Activated T-helper 1 cell treated with anti-CD3 and anti-CD28 coated beads, Interleukin-12 subunit alpha, Interleukin-12 subunit beta, Interleukin-2, Interleukin-4 antibody, amounts not matched to agents 30 ng/mL and 10 ng/mL and 1 ng/mL, durations not matched to agents 14 hours and 24 hours and 36 hours (primary cell): ENCODE measurements at places on chromosomes 6 and 20.

DNA sequence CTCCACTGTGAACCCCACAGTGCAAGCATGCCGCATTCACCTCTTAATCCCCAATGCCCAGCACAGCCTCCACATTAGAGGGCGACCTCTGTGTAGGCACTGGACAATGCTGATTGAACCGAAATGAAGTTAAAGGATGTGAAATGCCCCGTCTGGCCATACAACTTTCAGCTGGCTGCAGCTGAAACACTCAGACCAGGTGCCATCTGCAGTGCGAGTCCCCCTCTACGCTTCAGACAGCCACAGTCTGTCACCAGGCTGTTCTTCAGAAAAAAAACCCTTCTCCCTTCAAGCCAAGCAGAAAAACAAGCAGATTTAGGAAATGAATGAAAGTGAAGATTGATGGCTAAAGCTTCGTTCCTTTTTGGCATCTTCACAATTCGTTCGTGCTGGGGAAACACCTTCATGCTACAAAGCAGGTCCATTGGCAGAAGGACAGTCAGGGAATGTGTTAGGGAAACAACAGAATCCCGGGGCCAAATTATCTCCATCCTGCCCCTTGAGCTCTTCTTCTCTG lies 44.7 kb downstream of the TNFAIP3 start:
- no peak for DNase-seq

DNA sequence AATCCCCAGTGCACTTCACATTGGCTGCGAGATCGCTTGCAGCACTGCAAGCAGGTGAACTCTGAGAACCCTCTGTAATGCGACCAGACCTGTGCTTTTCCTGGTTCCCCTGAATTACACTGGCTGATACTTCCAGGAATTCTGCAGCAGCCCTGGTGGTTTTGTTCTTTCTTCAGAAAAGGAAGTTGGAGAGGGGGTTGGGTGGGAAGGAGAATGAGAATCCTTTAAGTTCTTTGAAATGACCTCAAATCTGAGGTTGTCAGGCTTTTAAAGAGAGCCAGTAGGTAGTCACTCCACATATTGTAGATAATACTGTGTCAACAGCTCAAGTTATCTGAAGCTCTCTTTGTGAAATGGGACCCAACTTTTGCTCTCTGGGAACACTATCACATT lies 62.4 kb downstream of the GCNT2 start:
- no peak for DNase-seq

GRCh38 chr6:149249370-149250357 lies 67.8 kb upstream of the TAB2 start:
- no peak for DNase-seq

DNA sequence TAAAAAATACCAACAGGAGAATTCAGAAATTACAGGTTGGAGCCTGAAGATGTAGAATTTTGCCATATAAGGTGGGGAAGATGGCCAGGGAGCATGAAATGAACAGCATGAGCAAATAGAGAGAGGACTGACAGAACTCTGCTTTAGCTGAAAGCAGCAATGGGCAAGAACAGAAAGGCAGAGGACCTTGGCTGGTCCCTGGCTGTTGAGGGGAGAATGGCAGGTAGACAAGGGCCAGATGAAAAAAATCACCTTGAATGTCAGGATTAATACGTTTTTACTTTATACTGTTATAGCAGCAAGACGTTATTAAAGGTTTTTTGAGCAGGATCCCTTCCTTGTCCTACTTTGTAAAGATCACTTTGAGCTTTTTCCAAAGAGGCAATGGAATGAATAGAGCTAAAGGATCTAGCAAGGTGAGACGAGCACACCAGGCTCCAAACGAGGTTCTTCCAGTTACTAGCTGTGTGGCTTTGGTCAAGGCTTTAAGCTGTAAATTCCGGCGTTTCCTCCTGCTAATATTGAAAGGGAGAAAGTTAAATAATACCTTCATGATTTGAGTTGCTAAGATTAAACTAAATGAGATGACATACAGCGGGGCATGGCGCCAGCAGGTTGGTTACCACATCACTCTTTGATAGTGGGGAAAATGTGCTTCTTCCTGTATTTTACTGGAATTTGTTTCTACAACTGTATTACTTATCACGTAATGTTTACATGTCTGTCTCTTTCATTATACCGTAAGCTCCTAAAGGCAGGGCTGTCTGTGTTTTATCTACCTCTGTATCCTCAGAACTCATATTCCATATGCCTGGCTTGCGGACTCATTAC lies 776 bp downstream of the PPIL1 start:
- DNase-seq = no peak

- no peak for DNase-seq
These were observed 37.8 kb upstream of the ANKEF1 start for GRCh38 chr20:9996944-9997343.

GRCh38 chr6:52407467-52407866 lies 12.7 kb upstream of the EFHC1 start:
- DNase-seq = no peak

DNA sequence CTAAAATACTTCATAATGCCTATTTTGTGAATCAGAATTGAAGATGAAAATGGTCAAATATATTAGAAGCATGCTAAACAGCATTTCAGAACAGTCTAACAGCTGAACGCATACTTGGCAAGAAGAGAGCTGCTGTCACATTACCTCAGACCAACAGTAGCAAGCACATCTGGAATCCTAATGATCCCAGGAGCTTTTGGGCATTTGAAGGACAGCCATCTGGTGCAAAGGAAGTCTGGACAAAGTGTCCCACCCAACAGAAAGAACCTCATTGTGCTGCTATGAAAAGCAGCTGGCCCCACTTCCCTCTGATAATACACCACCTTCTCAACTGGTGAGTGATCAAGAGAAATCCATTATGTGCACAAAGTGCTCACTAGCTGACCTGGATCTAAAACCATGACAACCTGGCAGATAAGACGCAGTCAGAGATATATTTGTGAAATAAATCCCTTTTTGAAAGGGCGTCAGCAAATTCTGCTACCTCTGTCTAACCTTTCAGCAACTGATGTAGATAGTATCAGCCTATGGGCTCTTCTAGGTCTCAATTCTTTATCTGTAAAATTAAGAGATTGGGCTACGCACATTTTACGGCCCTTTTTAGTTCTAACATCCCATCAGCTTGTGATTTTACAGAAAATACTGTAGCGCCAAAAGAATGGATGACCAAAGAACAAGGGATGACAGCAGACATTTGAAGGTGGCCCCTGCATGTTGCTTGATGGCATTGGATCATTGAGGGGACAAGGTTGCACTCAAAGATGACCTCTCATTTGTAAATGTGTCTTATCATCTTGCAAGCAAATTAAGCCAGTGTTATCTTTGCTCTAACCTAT lies 78.7 kb downstream of the SGK1 start:
- DNase-seq = no peak

DNA sequence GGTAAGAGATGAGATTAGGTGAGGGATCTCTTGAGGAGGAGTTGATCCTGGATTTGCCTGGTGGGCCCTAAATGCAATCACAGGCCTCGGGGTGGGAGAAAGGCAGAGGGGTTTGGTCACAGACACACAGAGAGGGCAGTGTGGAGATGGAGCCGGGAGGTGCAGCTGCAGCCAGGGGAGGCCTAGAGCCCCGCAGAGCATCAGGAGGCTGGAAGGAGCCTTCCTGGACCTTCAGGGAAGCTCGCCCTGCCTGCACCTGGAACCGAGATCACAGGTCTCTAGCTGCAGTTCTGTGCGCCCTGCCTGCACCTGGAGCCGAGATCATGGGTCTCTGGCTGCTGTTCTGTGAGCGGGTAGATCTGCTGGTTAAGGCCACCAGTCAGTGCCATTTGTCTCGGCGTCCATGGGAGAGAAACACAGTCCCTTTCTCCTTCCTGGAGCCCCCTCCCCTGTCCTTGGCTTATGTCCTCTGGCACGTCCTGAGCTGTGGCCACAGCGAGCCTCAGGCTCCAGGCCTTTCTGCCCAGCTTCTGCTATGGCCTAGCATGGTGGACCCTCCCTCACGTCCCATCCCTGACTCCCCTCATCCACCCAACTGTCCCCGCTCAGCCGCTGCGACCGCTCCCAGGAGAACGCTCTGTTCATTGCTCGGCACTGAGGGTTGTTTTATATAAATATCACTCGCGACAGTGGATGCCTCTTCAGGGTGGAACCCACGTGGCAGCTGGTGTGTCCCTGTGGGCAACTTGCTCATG lies 112.0 kb downstream of the DACT2 start:
- DNase-seq = no peak

DNA sequence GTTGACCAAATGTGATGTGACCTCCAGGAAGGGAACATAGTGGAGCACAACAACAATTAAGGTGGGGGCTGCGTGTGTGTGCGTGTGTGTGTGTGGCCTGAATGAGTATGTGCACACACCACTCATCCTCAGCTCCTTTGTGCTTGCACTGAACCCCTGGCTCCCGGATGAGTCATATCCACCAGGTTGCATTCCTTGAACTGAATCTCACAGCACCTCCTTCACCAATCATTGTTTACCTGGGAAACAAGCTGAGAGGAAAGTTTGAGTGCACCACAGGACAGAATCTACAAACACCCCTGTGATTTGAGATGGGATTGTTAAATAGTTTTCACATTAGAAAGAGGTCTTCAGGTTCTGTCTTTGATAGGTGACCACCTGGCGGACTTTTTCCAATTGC lies 33.7 kb upstream of the GPR6 start:
- no peak for DNase-seq

GRCh38 chr6:106101466-106101865 lies 15.3 kb downstream of the PRDM1 start:
- no peak for DNase-seq

DNA sequence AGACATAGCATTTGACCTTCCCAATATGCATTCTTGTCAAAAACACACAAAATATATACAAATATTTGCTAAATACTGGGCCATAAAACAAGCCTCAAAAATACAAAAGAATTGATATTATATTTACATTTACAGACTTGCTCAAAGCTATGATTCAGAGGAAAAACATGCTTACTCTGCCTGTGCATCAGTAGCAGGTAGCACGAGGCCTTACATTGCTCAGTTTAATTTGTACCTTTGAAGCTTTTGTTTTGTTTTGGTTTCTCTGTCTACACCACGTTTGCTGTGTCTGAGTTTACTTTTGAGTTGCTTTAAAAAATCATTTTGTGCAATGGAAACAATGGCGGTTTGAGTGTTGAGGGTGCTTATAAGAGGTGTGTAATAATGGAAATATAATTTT lies 99.3 kb downstream of the PHF3 start:
- DNase-seq = no peak

DNA sequence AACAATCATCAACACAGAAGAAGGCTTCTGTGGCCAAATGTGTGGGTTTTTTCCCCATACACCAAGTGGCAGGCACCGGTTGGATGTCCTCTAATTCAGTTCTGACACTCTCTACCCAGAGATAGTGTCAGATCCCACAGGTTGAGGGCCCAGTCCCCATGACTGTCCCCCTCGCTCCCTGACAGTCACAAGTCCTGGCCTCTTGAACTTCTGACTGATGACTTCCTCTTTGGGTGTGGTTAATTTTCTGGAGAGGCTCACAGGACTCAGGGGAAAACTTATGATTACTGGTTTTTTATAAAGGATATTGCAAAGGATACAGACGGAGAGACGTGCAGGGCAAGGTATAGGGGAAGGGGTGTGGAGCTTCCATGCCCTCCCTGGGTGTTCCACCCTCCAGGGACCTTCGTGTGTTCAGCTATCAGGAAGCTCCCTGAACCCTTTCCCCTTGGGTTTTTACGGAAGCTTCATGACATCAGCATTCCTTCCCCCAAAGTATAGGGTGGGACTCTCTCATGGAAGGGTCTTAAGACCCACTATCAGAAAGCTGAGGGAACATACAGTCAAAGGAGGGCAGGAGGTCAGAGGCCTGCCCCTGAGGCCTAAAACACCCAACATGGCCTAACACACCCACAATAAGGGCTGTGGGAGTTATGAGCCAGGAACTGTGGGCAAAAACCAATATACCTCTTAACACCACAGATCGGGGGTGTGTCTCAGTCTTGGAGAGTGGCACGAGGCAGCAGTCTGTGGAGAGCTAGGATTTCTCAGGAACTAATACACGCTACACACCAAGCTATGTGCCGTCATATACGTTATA lies 33.3 kb downstream of the FARS2 start:
- no peak for DNase-seq

- DNase-seq = no peak
These were observed 31.6 kb upstream of the FOXC1 start for GRCh38 chr6:1577896-1578745.

GRCh38 chr20:50191544-50192363 lies 1.1 kb downstream of the CEBPB start:
- DNase-seq = peak; percentile 44

GRCh38 chr6:118215269-118215668 lies 308.2 kb downstream of the SLC35F1 start:
- DNase-seq = no peak

DNA sequence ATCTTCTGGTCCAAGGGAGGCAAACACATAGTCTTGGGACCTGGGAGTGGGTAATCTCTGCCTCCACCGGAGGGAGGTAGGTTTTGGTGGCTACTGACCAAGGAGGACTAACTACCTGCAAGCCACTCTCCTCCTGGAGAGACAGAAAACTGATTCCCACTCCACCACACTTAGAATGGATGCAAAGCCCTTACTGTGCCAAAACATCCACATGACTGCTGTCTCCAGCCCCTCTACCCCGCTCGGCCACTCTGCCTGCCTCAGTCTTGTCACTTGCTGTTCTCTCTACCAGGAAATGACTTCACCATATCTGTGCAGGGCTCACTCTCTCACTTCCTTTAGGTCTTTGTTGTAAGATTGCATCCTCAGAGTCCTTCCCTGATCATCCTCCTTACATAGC lies 129.5 kb upstream of the ARG1 start:
- peak; percentile 24 for DNase-seq

- no peak for DNase-seq
These were observed 403.3 kb downstream of the TAF4 start for GRCh38 chr20:61662226-61662967.

GRCh38 chr20:55273149-55273548 lies 732.2 kb downstream of the CBLN4 start:
- no peak for DNase-seq

DNA sequence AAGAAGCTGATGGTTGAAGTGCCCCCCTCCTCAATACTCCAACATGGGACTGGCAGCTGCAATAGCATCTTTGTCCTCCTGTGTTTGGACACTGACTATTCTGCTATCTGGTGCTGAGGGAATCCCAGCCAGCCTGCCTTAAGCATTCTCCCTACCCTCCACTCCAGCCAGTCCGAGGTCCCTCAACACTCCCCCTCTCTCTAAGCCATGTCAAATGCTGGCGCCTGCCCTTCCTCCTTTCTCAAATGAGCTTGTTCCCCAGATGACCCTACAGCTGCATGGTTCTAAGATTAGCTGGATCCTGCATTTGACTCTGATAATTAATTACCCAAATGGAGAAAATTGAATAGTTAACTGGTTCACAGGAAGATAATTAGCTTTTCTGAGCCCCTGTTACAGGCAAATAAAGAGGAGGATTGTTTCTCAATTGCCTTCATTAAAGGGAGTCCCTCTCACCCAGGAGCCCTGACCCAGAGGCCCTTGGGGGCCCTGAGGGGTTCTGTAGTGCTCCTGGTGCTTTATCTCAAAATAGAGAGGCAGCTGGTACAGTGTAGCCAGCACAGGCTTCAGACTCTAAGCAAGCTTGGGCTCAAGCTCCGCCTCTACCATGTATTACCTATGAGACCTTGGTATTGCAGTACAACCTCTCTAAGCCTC lies 37.9 kb upstream of the CHD6 start:
- no peak for DNase-seq

- no peak for DNase-seq
These were observed 6.6 kb upstream of the NPEPL1 start for GRCh38 chr20:58685988-58686387.

- DNase-seq = no peak
These were observed 174.0 kb downstream of the THBS2 start for GRCh38 chr6:169079650-169080049.
